ENCODE measurements at places on chromosomes 11 and 22. TPM values are rescaled to one million over a fixed set of nuclear protein-coding genes. Genes with fewer than 3 reads are reported as not detected.

DNA sequence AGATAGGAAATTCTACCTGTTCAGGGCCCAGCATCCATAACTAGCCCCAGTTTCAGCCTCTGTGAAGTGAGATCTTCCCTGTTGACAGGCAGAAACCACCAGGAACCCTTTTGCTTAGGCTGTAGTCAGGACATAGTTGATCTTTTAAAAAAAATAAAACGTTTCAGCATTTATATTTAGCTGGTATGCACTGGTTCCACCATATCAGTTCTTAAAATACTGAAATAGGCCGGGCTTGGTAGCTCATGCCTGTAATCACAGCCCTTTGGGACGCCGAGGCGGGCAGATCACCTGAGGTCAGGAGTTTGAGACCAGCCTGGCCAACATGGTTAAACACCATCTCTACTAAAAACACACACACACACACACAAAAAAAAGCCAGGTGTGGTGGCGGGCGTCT is 35.3 kb downstream of the GALNT18 start:
- no peak overlapping the region for H3K4me3 ChIP-seq
- no peak overlapping the region for H3K27ac ChIP-seq
- H3K27me3 ChIP-seq = peaks cover 19% of the 10 kb centered on the region
- DNase-seq = no peak
- H3K4me1 ChIP-seq = peaks cover 37% of the 10 kb centered on the region

Gene TREH
- 0.09 TPM for total RNA-seq

Gene MS4A8
- total RNA-seq = not detected

Gene CHRM1
- not detected for total RNA-seq

Gene DNAL4
- 9.8 TPM for total RNA-seq
